A549 treated with AZD2906 at 1 μM for 4 hours (cell line): ENCODE measurements at places on chromosomes 13 and 19. TPM values are rescaled to one million over a fixed set of nuclear protein-coding genes. Genes with fewer than 3 reads are reported as not detected.

The PODNL1 gene
- total RNA-seq: 0.65 to 1.6 TPM (median 1.4 TPM) in 5 replicates

The CEACAM4 gene
- total RNA-seq: not detected in 5 replicates

The KLF12 gene
- total RNA-seq: 1.5 to 2.8 TPM (median 2.2 TPM) in 5 replicates

The NLRP11 gene
- total RNA-seq: 0.01 to 0.03 TPM (median 0.03 TPM) in 4 of 5 replicates, not detected in the other

The CGB3 gene
- not detected in 5 replicates for total RNA-seq

The RASL11A gene
- total RNA-seq: 2.8 to 7.7 TPM (median 4.8 TPM) in 5 replicates

The ZNF460 gene
- 0.84 to 1.2 TPM (median 0.95 TPM) in 5 replicates for total RNA-seq

The ZNF426 gene
- total RNA-seq: 0.85 to 1.6 TPM (median 1.0 TPM) in 5 replicates

The ISYNA1 gene
- 26.7 to 47.4 TPM (median 41.5 TPM) in 5 replicates for total RNA-seq

The OVOL3 gene
- 0.19 to 0.32 TPM (median 0.29 TPM) in 4 of 5 replicates, not detected in the other for total RNA-seq

The CGB5 gene
- total RNA-seq: 0.52 to 1.0 TPM (median 0.68 TPM) in 5 replicates

The CALR3 gene
- 0.07 to 0.14 TPM in 2 of 5 replicates, not detected in the others for total RNA-seq

The ZNF613 gene
- 0.82 to 1.7 TPM (median 0.93 TPM) in 5 replicates for total RNA-seq

The SLC15A1 gene
- total RNA-seq: 0.02 to 0.09 TPM (median 0.03 TPM) in 4 of 5 replicates, not detected in the other

The UBE2L5 gene
- not detected in 5 replicates for total RNA-seq

The ERFL gene
- 0.22 to 0.37 TPM (median 0.28 TPM) in 5 replicates for total RNA-seq
